NCI-H69 (cell line): ENCODE measurements at places on chromosomes 2 and 18.

DNA sequence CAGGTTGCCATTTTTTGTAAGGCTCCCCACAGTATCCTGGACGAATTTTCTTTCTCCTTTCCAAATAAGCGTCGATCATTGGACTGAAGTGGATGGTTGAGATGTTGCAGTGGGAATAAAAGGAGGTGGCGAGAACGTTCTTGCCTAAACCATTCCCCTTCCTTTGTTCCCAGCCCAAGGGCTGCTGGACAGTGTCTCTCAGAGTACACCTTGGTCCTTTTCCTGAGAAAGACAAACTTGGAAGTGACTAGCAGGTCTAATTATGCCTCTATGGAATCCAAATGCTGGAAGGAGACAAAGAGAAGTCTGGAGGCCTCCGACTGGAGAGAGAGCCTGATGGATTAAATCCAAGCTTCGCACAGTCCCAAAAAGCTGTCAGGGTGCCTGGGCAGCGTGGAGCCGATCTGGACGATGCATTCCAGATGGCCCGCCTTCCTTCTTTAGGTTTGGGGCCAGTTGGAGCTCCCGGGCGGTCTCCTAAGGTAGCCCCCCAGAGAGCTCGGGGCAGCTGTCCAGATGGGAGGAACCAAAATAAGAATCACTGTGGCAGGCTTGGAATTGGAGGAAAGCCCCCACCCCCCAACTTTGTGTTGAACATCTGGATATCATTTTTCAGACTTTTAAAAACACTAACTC is 186.8 kb downstream of the TMEM247 start:
- no peak for DNase-seq

- no peak for DNase-seq
Measured at GRCh38 chr2:234940527-234940926, 11.3 kb upstream of the SH3BP4 start.

GRCh38 chr2:12884713-12885282 is 168.1 kb downstream of the TRIB2 start:
- no peak for DNase-seq

DNA sequence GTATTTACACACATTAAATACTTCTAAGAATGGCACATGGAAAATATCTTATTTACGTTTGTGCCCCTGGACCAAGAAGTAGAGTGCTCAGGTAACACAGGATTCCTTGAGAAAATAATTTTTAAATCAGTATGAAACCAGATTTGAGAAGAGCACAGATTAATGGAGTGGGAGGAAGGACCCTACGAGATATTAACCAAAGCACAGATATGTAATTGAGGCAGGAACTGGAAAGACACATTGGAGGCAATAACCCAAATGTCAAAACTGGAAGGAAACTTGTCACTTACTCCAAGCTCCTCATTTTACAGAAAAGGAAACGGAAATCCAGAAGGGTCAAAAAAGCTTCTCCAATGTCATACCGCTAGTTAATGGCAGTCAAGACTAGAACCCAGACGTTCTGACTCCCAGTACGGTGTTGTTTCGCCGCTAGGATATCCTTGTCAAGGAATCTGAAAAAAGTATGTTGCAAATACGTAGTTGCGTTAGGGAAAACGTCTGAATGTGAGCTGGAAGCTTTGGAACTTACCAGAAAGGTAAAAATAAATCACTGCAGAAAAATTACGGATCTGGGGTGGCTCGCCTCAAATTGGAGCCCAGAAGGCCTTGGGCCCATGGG is 634 bp downstream of the MTIF2 start:
- peak; percentile 30 for DNase-seq

DNA sequence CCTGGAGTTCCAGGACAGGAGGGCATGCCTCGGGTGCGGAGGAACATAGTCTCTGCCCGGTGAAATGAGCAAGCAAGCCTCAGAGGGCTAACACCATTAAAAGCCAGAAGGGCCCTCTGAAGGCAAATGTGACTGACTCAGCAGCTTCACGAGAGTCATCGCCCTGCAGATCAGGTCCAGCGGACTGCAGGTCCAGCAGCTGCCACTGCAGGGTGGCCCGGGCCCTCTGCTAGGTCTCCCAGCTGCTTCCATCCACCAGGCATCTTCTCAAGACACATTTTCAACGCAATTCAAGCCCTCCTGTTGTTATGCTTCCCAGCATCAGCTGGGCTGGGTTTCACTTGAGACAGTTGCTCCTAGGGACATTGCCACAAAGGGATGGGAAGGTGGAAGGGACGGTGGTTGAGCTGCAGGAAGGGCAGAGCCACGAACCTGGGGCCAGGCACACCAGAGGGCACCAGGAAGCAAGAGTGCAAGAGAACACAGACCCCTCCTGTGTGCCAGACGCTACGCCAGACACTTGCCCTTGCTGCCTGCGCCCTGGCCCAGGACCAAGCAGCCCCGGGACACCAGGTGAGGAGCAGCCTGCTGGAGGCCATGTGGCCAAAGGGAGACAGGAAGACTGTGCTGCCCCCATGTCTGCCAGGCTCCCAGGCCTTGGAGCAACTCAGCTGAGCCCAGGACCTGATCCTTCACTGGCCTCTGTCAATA is 173.0 kb downstream of the HDAC4 start:
- DNase-seq, result peak; percentile 4

- DNase-seq, result peak; percentile 5
Measured at GRCh38 chr2:207727261-207727660, 15.8 kb downstream of the CCNYL1 start.

DNA sequence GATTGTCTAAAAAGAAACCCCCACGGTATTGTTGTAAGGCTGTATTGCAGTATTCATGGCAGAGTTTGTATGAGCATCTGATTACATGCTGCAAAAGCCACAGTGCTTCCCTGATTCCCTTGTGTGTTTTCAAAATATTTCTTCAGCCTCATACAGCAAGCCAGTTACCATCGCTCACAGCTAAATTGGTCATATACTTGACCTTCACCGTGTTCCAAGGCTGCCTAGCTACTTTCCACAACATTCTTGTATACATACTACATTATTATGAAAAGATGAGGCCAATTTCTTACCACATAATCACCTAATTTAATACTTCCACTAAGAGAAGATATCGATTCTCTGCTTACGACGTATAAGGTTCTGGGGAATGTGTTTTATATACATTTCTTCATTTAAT is 576.3 kb upstream of the CNTNAP5 start:
- DNase-seq, result no peak

- DNase-seq, result peak; percentile 89
Measured at GRCh38 chr18:32576296-32576916, 105.7 kb upstream of the GAREM1 start.

- DNase-seq, result no peak
Measured at GRCh38 chr2:162196638-162197037, 44.6 kb upstream of the GCG start.
